ENCODE measurements at places on chromosomes 7 and 10.

- DNase-seq: no peak
Measured at GRCh38 chr7:45215601-45216062, 58.0 kb downstream of the RAMP3 start.

- no peak for DNase-seq
Measured at GRCh38 chr7:94975336-94975735, 67.9 kb downstream of the PPP1R9A start.

GRCh38 chr10:86969421-86970041 lies 1.2 kb downstream of the ADIRF start:
- DNase-seq: no peak

- no peak for DNase-seq
Measured at GRCh38 chr7:15508258-15508657, 53.6 kb downstream of the AGMO start.

- no peak for DNase-seq
Measured at GRCh38 chr10:76017733-76018433, 586.5 kb downstream of the LRMDA start.

DNA sequence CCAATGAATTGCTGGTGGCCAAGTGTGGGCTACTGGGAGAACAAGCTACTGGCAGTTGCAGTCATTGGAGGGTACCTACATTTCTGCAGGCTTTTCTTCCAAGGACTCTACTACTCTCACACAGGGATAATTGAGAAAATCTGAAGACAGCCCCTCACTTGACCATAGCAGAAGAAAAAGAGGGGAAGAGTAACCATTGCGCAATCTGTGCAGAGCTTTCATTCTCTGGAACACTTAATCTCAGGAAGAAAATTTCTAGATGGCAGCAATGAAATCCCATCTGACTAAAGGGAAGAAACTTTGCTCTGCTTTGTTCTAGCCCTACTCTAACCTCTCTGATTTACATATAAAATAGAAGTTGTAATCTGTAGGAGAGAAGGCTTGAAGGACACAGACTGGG lies 1239.6 kb upstream of the SORCS1 start:
- DNase-seq: no peak

DNA sequence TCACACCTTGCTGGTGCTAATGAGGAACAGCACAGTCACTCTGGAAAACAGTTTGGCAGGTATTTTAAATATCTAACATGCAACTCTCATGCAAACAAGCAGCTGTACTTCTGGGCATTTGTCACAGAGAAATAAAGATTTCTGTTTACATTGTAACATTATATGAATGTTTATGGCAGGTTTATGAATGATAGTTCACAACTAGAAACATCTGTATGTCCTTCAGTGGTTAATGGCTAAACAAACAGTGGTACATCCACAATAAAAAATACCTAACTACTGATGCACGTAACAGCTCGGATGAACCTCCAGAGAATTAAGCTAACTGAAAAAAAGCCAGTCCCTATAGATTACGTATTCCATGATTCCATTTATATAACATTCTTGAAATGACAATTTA lies 109.6 kb downstream of the GPR37 start:
- DNase-seq: no peak

DNA sequence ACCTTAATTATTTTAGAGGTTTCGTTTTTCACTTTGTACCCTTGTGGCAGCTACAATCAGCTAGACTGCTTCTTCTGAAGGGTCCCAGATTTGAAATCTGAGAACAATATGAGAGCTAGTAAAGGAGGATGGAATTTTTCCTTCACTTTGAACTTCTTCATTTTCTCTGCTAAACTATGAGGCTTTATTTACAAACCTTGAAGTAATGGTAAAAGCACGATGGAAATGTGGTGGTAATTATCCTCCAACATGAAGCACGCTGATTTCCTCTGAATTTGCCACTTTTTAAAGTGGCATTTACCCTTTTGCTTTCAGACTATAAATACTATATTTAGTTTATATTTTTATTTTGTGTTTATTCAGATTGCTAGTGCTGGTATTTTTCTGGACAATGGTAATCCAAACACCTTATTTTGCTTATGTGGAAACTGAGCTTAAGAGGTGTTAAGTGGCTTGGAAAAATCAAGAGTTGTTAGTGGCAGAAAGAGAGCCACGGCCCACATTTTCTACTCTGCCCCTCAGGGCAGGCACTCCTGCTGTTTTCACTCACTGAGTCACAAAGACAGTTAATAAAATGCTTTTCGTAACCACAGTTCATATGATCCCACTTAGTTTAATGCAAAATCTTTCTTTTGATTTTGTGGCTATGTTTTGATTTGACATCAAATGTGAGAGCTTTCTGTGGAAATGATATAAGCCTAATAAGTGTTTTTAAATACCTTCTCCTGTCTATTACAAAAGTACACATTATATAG lies 2.7 kb downstream of the SSMEM1 start:
- no peak for DNase-seq

DNA sequence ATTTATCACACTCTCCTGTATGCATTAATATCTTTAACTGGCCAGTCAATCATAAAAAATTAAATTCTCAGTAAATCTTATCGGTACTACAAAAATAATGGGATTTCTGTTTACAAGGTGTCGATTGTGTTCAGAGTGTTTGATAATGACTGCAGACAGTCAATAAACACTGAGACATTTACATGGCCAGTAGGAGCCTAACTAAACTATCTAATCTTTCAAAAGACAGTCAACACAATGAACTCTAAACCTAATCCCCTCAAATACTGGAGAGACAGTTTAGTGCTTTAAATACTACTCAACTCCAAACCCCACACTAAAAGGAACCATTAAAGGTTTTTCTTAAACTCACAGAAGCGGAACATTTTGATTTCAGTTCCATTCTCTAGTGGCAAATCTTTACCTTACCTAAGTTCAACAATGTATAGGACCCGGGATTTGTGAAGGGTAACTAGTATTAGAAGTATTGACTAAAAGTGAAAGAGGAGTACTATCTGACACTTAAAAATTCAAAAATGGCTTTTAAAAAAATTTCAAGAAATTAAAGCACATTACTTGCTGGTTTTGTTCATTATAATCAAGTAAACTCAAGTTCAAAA lies 37.3 kb upstream of the EXOC6 start:
- DNase-seq: no peak

GRCh38 chr7:105141068-105141467 lies 127.1 kb downstream of the KMT2E start:
- DNase-seq: no peak

DNA sequence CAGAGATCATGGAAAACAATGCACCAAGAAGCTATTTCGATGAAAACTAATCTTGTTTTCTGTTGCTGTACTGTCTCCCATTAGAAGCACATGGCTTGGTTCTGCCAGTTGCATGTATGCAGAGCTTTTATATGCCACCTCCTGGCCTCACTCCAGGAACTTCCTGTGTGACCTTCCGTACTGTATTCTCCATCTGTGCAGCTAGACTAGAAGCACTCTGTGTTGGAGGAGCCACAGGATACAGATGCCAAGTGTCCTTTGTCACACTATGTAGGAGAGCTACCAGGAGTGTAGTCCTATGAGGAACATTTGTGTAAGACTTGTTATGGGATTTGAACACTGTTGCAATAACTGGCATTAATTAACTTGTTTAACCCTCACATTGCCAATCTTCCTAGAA lies 503.5 kb upstream of the TPK1 start:
- no peak for DNase-seq

DNA sequence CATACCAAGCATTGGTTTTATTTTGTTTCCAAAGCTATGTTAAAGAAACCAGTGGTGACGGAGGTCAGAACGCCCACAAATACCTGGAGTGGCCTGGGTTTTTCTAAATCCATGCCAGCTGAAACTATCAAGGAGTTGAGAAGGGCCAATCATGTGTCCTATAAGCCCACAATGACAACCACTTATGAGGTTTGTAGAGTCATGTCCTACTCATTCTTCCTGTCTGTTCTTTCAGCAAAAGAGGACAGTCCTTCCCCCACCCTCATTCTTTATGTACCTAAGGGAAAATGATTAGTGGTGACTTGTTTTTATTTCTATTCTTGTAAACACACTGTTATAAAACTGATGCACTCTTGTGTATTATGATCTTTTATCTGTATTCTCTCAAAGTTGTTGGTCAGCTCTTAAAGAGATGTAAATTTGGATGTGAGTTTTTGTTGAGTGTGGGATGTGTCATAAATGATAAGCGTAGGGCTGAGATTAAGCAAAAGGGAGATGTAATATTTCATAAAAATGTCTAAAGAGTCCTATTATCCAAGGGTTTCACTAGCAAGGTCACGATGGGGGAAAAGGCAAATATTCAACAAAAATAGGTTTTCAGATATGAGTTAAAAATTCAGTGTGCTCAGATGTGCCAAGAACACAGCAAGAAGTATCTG lies 294.4 kb downstream of the BICC1 start:
- DNase-seq: no peak

DNA sequence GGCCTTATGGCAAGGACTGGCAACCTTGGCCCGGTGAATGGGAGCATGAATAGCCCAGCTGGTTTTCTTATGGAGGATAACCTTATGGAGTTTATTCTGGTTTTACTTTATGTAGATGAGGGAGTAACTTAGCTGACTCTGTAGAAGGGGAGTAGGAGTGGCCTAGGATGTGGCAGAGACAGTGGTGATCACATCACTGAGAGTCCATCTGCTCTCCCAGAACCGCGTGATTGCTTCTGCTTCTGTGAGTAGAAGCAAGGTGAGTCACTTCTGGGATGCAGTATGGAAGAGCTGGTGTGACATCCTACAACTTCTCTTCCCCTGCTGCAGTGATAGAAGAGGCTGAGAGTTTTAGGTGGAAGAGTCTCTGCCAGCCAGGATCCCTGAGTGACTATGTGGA lies 129.2 kb downstream of the RPS24 start:
- DNase-seq: no peak

GRCh38 chr7:142542942-142543341 lies 206.3 kb upstream of the PRSS1 start:
- DNase-seq: no peak
